Hematopoietic multipotent progenitor cell treated with erythropoietin and hydrocortisone succinate and interleukin-3 and kit ligand, for 4 days (in vitro differentiated cells): ENCODE measurements at places on chromosomes 16 and 17.

GRCh38 chr16:10205688-10206087 is 23.5 kb upstream of the GRIN2A start:
- no peak for DNase-seq

GRCh38 chr16:86990451-86990850 is 326.7 kb downstream of the C16orf95 start:
- DNase-seq: peak; percentile 15

DNA sequence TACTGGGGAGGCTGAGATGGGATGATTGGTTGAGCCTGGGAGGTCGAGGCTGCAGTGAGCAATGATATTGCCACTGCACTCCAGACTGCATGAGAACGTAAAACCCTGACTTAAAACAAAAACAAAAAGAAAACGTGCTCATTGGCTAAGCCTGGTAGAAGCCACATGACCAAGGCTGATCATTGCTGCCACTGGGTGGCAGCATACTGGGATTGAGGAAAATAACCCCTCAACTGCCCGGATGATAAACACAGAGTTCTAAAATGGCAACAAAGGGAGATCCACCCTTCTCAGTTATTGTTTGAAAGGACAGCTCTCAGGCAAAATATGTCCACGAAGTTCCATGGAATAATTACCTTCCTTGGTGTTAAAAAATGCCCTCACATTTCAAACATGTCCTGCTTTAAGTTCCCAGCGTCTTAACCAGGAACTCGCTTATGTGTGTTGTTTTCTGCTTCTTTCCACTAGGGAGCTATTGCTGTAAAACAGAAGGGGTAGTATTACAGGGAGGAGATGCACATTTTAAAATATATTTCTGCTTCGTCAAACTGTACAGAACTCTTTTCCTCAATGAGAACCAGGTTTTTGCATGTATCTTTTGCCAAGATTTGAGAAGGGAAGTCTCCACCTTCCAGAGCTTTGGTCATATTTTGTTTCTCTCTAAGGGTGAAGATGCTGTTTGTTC is 675.3 kb downstream of the MAF start:
- peak; percentile 59 for DNase-seq

DNA sequence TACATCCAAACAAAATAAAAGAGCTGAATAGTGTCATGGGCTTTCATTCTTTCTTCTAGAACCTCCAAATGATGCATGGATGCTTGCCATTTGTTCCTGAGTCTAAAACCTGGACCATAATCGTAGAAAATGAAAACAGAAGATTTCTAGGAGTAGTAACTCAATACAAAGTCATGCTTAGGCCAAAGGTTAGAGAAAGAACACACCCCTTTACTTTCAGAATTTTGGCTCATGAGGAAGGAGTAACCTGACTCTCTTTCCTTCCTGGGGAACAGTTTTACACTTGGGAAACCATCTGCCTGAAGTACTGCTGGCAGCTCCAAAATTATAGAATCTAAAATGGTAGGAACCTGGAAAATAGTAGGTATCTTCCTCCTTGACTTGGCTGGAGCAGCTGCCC is 137.2 kb downstream of the SNX11 start:
- no peak for DNase-seq

DNA sequence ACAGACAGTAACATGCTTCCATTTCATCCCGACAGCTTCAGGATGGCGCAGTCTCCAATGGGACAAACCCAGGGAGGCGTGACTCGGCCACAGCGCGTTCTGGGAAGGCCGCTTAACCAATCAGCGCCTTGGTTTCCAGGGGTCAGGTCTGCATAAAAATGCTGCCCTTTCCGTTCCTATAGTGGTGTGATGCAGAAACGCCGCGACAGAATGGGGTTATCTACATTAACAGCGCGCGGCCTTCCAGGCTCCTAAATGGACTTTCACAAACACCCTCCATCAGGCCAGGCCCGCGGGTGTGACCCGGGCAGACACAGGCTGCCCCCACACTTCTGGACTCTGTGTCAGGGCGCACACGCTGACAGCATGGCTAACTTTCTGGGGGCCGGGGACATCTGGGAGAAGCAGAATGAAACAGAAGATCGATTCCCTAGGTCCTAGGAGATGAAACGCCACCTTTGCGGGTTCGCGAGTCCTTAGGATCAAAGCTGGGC is 792 bp downstream of the TMEM231 start:
- peak; percentile 91 for DNase-seq

DNA sequence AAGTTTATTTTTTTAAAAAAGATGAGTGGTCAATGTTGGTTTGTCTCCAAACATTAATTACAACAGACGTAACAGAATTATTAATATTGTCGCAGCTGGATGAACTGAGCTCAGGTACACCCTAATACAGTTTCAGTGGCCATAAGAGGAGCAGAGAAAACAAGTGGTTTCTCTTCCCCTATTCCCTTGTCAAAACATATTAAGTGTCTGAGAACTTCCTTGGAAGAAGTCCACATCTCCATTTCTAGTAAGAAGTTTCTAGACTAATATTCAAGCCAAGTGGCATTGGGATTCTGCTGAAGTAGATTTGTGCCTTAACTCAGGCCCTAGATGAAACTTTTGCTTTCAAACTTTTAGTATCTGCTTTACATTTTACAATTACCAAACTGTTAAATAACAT is 47.7 kb downstream of the GNA13 start:
- DNase-seq: no peak

DNA sequence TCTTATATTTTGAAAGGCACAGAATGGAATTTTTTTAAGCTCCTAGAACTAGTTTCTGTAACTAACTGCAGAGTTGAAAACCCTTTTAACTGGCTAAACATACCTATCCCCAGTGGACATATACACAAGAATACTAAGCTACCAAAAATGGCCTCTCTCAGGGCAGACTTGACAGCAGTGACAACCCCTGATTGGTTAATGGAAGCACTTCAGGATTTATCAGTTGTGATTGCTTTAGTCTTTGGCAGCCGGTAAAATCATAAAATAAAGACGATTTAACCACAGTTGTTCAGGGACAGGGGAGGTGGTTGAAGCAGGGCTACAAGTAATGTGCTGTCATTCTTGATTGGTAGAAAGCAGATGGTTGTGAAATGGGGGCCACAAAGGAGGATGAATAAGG is 452.0 kb upstream of the SOX9 start:
- no peak for DNase-seq

DNA sequence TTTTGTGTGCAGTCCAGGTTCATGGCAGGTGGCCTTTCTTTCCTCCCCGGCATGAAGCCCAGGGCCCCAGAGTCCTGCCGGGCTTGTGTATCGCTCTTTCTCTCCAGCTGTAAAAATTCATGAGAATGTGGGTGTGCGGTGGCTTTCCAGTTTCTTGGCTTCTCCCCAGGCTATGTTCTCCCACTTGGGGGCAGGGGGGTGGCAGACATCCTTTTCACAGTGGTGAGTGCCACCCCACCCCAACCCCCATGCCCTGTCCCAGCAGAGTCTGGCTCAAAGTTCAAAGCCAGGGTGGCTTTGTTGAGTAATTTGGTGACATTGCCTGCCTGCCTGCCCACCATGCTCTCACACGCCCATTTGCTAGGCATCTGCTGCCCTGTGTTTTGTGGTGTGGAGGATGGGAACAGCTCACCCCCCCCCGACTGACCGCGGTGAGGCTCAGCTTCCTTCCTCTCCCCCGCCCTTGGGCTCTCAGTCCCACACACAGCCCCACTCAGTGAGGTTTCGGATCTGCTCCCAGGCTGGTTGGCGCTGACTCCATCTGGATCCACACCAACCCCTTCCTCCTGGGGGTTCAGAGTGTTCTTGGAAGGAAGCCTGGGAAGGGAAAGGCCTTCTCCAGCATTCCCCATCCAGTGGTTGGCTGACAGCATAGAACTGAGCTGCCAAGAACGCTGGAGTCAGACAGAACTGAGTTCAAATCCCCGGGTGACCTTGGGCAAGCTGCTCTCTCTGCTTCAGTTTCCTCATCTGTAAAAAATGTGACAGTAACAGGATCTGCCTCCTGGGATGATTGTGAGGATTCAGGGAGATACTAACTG is 36.0 kb downstream of the CHD9 start:
- DNase-seq: peak; percentile 87
